ENCODE measurements at places on chromosomes 2 and 18.
A peak's percentile ranks its signal among the peaks of the same experiment; 100 is the strongest.

GRCh38 chr2:161113693-161114575, 46.3 kb upstream of the TANK start:
- DNase-seq: no peak

GRCh38 chr2:12770300-12770968, 53.7 kb downstream of the TRIB2 start:
- no peak for DNase-seq

- DNase-seq: no peak
Measured at GRCh38 chr2:218262237-218262600, 1.4 kb downstream of the GPBAR1 start.

DNA sequence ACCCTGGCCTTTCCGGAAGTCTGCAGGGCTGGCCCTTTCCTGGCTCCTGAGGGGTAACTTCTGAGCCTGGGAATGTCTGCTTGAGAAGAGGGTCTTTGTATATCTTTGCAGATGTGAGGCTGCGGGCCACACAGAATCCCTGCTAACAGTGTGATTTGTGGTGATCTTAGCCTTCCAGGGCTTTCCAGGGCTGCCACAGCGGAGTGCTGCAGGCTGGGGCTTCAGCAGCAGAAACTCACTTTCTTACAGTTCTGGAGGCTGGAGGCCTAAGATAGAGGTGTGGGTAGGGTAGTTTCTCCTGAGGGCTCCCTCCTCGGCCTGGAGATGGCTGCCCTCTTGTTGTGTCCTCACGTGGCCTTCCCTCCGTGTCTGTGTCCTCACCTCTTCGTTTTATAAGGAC, 294.7 kb upstream of the HS6ST1 start:
- no peak for DNase-seq

- DNase-seq: no peak
Measured at GRCh38 chr2:38702413-38702812, 36.5 kb downstream of the GALM start.

GRCh38 chr2:241150660-241151530, 628 bp downstream of the PPP1R7 start:
- no peak for DNase-seq

DNA sequence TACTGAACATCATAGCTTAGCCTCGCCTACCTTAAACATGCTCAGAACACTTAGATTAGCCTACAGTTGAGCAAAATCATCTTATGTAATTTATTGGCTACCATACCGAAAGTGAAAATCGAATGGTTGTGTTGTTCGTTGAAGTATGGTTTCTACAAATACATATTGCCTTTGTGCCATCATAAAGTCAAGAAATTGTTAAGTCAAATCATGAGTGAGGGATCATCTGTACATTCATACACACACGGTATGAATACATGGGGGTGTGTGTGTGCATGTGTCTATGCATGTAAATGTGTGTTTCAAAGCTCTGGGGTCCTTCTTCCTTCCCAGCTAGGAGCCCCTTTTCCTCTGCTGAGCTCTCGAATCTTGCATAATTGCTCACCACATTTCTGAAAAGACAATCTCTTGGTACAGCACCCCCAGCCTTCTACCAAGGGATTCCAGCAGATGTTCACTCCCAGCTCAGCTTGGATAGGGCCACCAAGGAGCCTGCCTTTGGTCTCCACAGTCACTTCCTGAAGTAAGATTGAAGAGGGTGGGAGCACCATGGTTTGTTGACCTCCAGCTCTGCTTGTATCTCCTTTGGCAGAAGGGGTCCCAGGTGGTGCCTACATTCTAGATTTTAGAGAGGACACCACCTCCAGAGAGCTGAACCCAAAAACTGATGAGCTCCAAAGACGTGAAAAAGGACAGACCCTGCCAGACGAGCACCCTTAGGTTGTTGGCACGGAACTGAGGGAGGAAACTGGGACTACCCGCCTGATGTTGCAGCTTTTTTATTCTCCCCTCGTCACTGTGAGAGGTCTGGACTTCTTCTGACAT, 33.2 kb upstream of the CYP1B1 start:
- no peak for DNase-seq

- DNase-seq: no peak
Measured at GRCh38 chr2:37982847-37983246, 57.8 kb downstream of the RMDN2 start.

DNA sequence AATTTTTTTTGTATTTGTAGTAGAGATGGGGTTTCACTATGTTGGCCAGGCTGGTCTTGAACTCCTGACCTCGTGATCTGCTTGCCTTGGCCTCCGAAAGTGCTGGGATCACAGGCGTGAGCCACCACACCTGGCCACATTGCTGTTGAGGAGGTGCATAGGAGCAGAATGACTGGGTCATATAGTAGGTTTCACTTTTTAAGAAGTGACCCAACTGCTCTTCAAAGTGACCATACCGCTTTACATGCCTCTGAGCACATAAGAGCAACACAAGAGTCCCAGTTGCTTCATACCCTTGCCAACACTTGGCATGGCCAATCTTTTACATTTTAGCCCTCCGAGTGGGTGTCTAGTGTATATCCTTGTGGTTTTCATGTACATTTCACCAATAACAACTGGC, 28.9 kb downstream of the RRM2 start:
- DNase-seq: no peak

GRCh38 chr18:25351777-25352628, at the start of gene ZNF521:
ZNF521 (minus strand) TSS chr18:25352166; CDS start chr18:25350946, 1,220 bp downstream.
- DNase-seq: peak; percentile 28

- DNase-seq: no peak
Measured at GRCh38 chr2:217459680-217460405, 543.0 kb downstream of the TNS1 start.

DNA sequence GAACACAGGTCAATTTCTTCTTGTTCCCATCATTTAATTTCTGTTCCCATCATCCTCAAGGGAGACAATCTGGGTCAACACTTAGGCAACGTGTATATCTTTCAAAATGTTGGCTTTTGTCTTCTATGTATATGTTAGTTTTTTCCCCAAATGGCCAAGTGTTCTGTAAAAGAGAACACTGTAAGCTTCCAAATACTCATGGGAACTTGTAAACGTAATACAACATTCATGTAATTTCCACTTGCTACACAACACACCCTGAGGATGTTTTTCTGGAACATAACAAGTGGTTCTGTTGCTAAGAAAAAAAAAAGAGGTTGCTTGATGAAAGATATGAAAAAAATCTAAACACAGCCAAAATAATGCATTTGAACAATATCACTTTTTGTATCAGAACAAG, 149.1 kb downstream of the ATAD2B start:
- DNase-seq: no peak

DNA sequence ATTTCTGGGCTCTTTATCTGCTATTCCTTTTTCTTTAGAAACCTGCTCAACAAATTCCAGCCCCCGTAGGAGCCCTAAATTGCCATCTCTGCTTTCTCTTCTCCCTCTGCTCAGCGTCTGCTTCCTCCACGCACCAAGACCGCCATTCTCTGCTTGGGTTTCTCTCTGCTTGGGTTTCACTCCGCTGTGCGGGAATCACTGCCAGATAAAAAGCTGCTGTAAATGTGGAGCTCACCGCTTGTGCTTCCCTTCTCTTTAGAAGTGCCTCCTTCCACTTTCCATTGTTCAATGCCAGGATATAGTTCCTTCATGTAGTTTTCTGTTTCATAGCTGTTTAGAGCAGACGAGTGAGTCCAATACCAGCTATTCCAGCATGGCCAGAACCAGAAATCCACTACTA, 45.9 kb downstream of the TMEM237 start:
- no peak for DNase-seq

DNA sequence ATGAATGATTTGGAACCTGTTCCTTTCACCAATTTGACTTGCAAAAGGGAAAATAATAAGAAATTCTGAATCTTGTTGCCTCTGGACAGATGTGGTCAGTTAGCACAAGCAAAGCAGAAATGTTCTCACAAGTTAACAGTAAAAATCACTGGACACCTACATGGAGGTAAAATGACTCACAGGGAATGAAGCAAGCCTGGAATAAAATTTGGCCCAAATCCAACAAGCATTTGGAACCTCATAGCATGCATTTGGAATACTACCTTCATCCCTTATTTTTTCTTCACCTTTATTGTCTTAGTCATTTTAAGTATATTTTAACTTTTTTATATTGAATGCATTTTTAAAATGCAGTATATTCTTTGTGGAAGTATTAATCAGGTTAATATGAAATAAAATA, 602.9 kb downstream of the ARHGAP15 start:
- DNase-seq: no peak

GRCh38 chr2:202034249-202035088, 814 bp downstream of the FZD7 start:
- DNase-seq: peak; percentile 27

GRCh38 chr2:237159006-237159911, 73.6 kb downstream of the COPS8 start:
- DNase-seq: no peak

DNA sequence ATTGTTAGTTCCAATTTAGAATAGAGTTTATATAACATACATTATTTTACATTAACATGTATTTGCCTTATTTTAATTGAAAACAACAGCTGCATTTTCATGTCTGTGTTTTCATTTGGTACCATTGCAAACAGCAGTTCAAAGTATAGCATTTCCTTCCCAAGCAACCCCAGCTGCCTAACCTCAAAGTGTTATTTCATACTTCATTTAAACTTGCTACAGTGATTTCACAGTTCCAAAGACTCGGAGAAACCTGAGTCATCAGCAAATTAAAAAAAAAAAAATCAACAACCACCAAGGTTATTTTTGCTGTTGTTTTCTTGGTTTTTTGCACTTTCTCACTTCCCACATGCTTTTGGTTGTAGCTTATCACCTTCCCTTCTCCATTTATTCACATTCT, 236.5 kb upstream of the SPHKAP start:
- DNase-seq: no peak

DNA sequence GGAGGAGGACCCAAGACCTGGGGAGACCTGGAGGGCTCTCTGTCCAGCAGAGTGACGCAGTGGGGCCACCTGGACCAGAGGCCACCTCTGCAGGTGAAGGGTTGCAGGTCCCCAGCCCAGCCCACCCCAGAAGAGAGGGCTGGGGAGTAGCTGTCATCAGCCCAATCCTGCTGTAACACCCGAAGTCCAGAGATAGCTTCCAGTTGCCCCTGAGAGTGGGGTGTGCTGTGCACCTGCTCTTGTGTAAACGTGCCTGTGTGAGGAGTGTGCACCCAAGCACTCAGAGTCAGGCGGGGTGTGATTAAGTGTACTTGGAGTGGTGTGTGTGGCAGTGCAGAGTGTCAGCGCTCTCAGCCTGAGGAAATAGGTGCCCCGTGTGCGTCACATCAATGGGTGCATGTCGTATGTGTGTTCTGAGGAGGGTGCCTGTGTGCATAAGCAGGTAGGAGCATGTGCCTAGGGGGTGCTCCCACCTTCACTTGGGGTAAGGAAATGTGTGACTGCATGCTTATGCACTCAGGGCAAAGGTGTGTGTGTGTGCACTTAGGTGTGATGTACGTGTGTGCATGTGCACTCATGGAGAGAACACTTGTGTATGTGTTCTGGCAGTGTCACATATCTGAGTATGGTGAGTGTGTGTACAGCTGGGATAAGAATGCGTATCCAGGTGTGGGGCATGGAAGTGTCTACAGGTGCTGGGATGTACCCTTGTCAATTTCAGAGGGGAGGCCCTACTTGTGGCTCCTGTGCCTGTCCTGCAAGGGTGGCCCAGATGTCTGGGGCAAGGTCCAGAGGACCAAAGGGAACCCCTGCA, 672 bp downstream of the ATP6V1B1 start:
- no peak for DNase-seq

DNA sequence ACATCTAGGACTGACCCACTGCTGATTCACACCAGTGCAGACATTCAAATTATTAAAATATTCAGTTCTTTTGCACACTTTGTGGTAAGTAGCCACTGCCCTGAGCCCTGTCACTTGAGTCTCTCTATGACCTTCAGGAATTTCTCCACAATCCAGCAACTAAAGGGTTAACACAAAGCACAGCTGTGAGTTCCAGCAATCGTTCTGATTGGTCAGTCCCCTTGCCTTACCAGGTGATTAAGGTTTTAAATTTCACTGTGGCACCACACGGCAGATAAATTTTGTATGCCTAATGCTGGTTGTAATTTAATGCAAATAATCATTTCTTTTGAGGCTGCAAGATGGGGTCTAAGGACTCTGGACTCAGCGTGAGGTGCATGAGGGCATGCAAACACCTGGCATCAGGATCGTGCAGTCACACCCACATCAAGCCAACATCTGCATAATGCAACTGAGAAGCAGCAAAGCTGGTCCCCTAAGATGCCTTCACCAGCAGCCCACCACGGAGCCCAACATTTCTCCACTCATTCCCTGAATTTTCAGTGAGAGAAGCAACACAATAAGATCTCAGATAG, 36.6 kb downstream of the SLC14A1 start:
- no peak for DNase-seq

GRCh38 chr2:41321351-41321750, 726.5 kb upstream of the PKDCC start:
- no peak for DNase-seq

DNA sequence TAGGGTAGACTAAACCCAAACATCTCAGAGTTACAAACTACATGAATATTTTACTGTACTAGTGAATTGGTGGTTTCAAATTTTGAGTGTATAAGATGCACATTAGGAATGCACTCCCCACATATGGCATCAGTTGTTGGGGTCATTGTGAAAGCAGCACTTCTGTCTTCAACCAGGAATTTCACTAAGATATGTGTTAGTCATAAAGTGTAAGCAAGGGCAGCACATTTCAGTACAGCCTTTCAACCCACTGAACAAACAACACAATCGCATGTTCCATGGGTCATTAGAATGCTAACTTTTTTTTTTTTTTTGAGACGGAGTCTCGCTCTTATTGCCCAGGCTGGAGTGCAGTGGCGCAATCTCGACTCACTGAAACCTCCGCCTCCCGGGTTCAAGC, 164.1 kb upstream of the MAP2 start:
- DNase-seq: no peak

DNA sequence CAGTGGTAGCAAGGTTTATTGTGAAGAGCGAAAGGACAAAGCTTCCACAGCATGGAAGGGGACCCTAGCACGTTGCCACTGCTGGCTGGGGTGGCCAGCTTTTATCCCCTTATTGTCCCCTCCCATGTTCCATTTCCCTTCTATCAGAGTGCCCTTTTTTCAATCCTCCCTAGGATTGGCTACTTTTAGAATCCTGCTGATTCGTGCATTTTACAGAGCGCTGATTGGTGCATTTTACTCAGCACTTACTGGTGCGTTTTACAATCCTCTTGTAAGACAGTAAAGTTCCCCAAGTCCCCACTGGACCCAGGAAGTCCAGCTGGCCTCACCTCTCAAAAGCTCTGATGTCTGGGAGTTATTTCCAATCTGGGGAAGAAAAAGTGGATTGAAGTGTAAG, 90.1 kb downstream of the CD8B2 start:
- DNase-seq: no peak

- DNase-seq: no peak
Measured at GRCh38 chr2:219158586-219158985, 2.0 kb downstream of the NHEJ1 start.

GRCh38 chr2:41932241-41933045, 115.4 kb upstream of the PKDCC start:
- no peak for DNase-seq

Measured in CD4-positive, alpha-beta memory T cell (primary cell).